ENCODE measurements at places on chromosomes 2 and 18. TPM values are rescaled to one million over a fixed set of nuclear protein-coding genes. Genes with fewer than 3 reads are reported as not detected.
A peak's percentile ranks its signal among the peaks of the same experiment; 100 is the strongest.

NGEF gene
- 14.4 TPM for total RNA-seq

OTOS gene
- not detected for total RNA-seq

SLC4A5 gene
- total RNA-seq: 3.2 TPM

DNA sequence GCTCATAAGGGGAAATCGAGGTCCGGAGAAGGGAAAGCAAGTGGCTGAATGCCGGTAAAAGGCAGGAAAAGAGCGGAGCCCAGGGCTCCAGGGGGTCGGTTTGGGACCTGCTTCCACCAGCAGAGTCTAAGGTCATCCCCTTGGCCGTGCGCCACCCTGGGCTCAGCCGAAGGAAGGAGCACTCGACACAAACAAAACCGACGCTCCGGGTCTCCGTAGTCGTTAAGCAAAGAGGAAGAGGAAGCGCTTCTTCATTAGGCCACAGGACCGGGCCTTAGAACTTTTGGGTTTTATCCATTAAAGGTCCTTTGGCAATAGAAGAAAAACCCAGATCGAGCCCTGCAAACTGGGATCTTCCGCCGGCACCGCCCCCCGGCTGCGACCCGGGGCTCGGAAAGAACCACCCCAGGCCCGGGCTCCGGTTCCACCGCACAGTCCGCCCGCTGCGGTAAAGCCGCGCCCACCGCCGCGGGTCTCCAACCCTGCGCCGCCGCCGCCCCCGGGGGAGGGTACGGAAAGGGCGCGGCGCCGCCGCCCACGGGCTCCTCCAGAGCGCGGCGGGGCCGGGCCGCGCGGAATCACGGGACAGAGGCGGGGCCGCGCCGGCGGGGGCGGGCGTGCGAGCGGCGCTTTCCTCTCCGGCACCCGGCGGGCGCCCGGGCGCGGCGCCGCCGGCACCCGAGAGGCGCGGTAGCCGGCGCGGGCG lies at the start of gene TTL:
Gene TTL (plus strand): TSS at position 629 of the 706 bp plus-strand sequence. CDS start 189 bp downstream, outside the sequence.
- peaks cover 3% of the 10 kb centered on the region for H3K36me3 ChIP-seq
- peak within 1 kb of the TSS; percentile 96 for H3K4me3 ChIP-seq

- DNase-seq: no peak
- H3K27ac ChIP-seq: no peak overlapping the region
- H3K4me1 ChIP-seq: peaks cover 8% of the 10 kb centered on the region
- no peak overlapping the region for H3K4me3 ChIP-seq
- no peaks in the 10 kb centered on the region for H3K27me3 ChIP-seq
Measured at GRCh38 chr2:112005406-112006075, 49.5 kb upstream of the TMEM87B start.

DNA sequence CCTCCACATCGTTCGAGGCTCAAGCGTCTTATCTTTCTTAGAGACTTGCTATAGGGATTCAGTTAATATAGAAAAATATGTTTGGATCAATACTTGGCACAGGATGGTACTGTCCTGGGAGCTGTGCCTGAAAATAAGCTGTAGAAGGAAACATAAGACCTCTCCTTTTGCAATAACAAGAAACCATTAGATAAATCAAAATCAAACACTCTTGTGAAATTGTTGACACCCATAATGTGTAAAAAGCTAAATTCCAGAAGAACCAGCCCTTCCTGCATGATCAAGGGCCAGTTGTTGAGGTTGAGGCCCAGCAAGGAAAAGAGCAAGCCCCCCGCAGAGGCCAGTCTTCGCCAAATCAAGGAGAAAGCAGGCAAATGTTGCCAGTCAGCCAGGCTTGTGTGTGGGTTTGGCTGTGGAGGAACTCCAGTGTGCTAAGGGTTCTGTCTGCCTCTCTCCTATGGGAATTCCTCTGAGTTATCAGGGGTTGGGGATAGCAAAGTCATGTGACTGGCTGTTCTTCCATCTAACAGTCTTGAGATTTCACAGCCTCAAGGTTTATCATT lies 185.7 kb downstream of the ACKR3 start:
- no peaks in the 10 kb centered on the region for H3K4me1 ChIP-seq
- H3K27ac ChIP-seq: no peak overlapping the region
- H3K27me3 ChIP-seq: no peaks in the 10 kb centered on the region
- H3K4me3 ChIP-seq: no peak overlapping the region
- H3K36me3 ChIP-seq: no peaks in the 10 kb centered on the region

DNA sequence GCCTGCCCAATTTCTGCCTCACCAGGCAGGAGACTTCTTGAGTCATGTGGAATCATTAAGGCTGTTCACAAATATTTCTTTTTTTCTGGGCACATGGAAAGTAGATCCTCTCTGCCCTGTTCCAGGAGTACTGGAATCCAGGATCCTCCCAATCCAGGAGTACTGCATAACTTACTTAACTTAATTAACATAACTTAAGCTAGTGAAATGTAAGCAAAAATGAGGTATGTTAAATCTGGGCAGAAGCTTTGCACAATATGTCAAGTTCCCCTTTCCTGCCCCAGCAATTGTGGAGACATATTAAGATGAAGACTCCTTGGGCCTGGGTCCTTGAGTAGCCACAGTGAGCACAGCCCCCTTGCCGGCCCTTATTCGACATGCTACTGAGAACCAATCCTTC lies 3.2 kb downstream of the CD207 start:
- H3K27me3 ChIP-seq: peaks cover 10% of the 10 kb centered on the region
- no peak for DNase-seq
- no peaks in the 10 kb centered on the region for H3K4me1 ChIP-seq
- H3K36me3 ChIP-seq: no peaks in the 10 kb centered on the region

GRCh38 chr2:173122936-173123335 lies 47.3 kb downstream of the MAP3K20 start:
- DNase-seq: no peak
- no peak overlapping the region for H3K4me3 ChIP-seq
- H3K4me1 ChIP-seq: peaks cover 23% of the 10 kb centered on the region
- H3K27ac ChIP-seq: no peak overlapping the region

GRCh38 chr2:649426-650342 lies 27.5 kb downstream of the TMEM18 start:
- H3K4me3 ChIP-seq: no peak overlapping the region
- H3K36me3 ChIP-seq: no peaks in the 10 kb centered on the region
- peaks cover 3% of the 10 kb centered on the region for H3K4me1 ChIP-seq
- peak; percentile 72 for DNase-seq

DNA sequence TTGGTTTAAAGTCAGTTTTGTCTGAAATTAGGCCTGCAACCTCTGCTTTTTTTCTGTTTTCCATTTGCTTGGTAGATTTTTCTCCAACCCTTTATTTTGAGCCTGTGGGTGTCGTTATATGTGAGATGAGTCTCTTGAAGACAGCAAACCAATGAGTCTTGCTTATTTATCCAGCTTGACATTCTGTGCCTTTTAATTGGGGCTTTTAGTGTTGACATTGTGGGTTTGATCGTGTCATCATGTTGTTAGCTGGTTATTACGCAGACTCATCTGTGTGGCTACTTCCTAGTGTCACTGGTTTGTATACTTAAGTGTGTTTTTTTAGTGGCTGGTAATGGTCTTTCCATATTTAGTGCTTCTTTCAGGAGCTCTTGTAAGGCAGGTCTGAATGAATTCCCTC lies 18.8 kb downstream of the TMEM87B start:
- no peaks in the 10 kb centered on the region for H3K27me3 ChIP-seq
- no peak for DNase-seq
- H3K4me1 ChIP-seq: no peaks in the 10 kb centered on the region
- no peak overlapping the region for H3K27ac ChIP-seq
- no peak overlapping the region for H3K4me3 ChIP-seq
- H3K36me3 ChIP-seq: peaks cover 57% of the 10 kb centered on the region

DNA sequence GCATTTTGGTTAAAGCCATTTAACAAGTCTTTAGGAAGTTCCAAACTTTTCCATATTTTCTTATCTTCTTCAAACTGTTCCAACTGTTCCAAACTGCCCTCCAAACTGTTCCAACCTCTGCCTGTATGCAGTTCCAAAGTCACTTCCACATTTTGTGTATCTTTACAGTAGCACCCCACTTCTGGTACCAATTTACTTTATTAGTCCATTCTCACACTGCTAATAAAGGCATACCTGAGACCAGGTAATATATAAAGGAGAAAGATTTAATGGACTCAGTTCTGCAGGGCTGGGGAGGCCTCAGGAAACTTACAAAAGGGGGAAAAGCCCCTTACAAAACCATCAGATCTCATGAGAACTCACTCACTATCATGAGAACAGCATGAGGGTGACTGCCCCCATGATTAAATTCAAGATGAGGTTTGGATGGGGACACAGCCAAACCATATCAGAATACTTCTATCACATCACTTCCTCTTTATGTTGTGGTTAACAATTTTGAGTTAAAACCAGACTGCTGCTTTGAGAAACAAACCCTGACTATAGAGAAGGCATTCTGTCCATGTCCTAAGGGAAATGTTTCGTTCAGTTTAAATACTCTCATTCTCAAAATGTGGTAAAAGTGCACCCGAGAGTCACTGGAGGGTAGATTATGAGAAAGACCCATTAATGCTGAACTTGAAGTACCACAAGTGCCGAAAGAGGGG lies 11.0 kb downstream of the IL18R1 start:
- no peak overlapping the region for H3K4me3 ChIP-seq
- peaks cover 11% of the 10 kb centered on the region for H3K36me3 ChIP-seq
- no peak overlapping the region for H3K27ac ChIP-seq
- H3K4me1 ChIP-seq: no peaks in the 10 kb centered on the region

DNA sequence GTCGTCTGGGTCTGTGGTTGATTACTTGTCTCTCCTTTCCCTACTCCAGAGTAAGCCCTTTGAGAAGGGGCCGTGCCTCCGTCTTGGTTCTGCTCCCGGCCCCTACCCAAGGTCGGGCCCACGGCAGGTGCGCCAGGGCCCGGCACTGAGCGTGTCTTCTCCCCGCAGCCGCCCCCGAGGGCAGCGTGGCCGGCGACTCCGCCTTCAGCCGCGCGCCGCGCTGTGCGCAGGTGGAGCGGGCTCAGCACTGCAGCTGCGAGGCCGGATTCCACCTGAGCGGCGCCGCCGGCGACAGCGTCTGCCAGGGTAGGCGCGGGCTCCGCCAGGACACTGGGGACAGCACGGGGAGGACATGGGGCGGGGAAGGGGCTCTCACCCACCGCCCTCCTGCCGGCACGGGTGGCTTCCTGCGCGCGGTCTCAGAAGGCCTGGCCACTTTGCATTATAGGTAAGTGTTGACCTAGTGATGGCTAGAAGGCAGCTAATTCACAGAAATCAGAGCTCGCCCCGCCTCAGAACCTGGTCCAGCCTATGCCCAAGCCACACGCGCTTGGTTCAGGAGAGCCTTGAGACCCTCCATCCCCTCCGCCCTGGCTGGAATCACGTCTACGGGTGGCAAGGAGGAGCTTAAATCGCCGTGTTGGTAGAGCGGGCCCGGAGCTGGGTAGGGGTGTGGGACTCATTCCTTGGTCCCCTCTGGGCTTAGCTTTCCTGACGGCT lies 43.5 kb downstream of the FBLN7 start:
- H3K4me3 ChIP-seq: peak overlapping the region; percentile 7
- H3K4me1 ChIP-seq: peaks cover 5% of the 10 kb centered on the region
- H3K36me3 ChIP-seq: no peaks in the 10 kb centered on the region
- no peak overlapping the region for H3K27ac ChIP-seq
- H3K27me3 ChIP-seq: peaks cover 22% of the 10 kb centered on the region

Data from suprapubic skin (tissue), 4 donors.